ENCODE measurements at places on chromosomes 1 and 21.
A peak's percentile ranks its signal among the peaks of the same experiment; 100 is the strongest.

- no peak for DNase-seq
Measured at GRCh38 chr1:230759369-230760065, 12.3 kb downstream of the CAPN9 start.

DNA sequence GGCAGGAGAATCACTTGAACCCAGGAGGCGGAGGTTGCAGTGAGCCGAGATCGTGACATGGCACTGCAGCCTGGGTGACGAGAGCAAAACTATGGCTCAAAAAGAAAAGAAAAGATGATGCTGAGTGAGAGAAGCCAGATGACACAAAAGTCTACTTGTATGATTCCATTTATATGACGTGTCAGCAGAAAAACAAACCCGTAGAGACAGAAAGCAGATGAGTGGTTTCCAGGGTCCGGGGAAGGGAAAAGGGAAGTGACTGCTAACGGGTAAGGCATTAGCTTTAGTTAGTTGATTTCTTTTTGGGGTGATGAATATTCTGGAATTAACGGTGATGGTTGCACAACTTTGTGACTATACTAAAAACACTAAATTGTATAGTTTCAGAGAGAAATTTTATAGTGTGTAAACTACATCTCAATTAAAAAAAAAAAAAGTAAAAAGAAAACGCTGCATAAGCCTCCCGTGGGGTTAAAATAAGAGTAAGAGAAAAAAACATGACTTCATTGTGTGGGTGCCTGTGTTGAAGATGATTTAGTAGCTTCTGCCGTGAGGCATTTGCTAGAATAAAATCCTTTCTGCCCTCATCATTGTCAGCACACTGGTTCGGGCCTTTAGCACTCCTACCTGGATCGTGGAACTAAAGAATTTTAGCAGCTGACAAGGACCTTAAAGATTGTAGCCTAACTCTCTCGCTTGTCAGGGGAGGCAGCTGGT is 24.7 kb upstream of the ATP5PO start:
- peak; percentile 96 for DNase-seq

DNA sequence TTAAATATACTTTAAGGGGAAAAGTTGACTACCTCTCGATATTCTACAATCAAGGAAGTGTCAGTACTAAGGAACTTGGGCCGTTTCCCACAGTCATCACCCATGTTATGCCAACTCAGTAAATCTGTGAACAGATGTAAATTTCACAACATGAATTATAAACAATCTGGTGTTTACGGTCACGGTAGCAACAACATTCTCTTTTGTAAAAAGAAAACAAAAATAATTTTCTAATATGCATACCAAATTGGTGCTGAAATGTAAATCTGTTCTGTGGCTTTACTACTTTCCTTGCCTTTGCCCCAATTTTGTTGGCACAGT is 1.2 kb downstream of the SH3GLB1 start:
- DNase-seq, result no peak

DNA sequence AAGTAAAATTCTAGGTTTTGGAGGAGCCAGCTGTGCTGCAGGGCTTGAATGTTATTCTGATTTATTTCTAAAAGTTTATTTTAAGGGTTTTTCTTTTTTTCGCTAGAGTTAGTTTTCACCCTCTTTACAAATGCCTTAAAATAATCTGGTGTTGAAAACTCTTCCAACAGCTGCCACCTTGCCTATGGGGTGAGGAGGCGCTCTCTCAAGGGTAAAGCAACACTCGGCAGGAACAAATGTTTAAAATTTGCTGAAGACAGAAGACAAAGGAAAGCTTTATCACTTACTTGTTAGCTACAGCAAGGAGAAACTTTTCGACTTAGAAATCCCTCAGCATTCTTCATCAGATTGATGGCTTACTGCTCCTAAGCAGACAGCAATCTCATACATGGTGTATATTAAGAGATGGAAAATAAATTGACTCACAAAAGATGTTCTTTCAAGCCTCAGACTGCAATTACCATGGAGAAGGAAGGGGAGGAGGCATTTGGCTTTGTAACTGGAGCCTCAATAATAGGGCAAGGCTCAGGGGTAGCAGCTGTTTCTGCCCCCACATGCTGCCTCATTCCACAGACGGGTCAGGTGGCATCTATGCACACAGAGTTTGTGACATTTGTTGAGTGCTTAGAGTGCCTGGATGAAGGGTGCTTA is 79.8 kb upstream of the RALGPS2 start:
- DNase-seq, result peak; percentile 39

- DNase-seq, result peak; percentile 28
Measured at GRCh38 chr1:62530516-62531154, 66.7 kb upstream of the ANGPTL3 start.

- DNase-seq, result no peak
Measured at GRCh38 chr1:67401443-67401842, 28.8 kb downstream of the SERBP1 start.

- DNase-seq, result peak; percentile 98
Measured at GRCh38 chr1:150579110-150579944, at the start of gene MCL1. Gene MCL1, minus strand, starts transcription at chr1:150579610. Its CDS starts 80 bp downstream, at chr1:150579530.

DNA sequence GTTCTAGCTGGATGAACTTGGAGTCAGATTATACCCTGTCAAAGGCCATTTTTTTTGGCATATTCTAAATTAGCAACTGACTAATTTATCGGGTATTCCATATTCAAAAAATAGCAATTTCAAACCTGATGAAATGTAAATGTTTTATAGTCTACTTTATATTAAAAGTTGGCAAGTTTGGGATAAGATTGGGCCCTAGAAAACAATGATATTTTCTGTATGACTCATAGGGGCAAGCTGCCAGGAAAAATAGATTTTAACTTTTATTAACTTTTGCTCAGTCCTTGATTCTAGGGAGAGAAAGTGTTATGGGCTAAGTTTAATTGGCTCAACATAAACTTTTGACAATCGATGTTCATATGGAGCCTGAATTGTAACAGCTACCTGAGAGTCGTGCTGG is 576.9 kb upstream of the B3GALT2 start:
- DNase-seq, result peak; percentile 51

DNA sequence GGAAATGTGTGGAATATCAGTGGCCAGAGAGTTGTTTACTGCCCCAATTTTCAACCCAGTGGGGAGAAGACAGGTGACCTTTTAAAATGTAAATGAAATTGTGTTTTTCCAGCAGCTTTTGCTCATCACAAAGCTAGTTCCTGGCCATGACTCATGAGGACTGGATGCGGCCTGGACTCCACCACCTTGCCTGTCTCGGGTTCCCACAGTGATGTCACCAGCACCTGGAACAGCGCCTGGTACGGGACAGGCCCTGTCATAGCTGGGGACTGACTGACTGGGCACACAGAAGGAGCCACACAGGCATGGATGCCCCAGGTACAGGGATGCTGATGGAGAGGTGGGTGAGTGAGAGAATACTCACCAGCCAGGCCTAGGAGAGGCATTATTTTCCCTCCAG is 277.1 kb downstream of the AJAP1 start:
- no peak for DNase-seq

- peak; percentile 71 for DNase-seq
Measured at GRCh38 chr1:241706967-241707366, 54.9 kb downstream of the WDR64 start.

DNA sequence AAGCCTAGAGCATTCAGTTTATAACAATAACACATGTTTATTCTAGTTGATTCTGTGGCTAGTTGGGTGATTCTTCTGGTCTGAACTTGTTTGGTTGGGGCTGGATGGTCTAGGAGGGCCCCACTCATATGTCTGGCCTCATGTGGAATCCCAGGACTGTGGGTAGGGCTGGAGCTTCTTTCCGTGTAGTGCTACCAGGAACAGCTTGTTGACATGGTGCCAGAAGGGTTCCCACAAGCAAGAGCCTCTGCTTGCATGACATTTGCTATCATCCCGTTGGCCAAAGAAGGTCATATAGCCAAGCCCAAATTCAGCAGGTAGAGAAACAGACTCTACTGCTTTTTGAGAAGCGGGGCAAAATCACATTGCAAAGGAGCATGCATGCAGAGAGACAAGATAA is 67.6 kb upstream of the PPP2R5A start:
- DNase-seq, result no peak

DNA sequence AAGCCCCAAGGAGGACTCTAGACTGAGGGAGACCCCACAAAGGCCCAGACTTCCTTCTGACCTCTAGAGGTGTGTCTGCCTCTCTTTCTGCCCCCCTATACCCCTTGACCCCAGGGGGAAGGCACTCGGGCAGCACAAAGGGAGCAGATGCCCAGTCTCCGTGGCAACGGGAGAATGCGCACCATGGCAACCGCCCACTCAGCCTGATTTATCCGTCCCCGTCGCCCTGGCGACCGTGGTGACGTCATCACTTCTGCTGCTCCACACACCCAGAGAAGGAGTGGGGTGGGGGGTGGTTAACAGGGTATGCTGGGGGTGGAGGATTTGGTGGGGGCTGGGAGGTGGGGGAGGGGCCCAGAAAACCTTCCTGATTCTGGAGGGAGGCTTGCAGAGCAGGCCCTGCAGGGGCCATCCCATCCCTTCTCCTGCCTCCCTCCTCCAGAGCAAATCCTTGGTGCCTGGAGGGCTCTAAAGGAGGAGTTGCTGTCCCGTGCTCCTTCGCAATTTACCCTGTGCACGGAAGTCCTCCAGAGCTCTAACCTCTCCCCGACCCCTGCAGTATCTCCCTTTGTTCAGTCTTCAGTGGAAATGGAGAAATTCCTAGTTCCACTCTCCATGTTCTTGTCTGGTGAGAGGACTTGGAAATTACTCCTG is 6.3 kb downstream of the CELF3 start:
- peak; percentile 56 for DNase-seq

- DNase-seq, result no peak
Measured at GRCh38 chr1:163188947-163189346, 13.8 kb downstream of the RGS5 start.

- DNase-seq, result peak; percentile 36
Measured at GRCh38 chr1:116966791-116967190, 34.8 kb upstream of the CD101 start.

DNA sequence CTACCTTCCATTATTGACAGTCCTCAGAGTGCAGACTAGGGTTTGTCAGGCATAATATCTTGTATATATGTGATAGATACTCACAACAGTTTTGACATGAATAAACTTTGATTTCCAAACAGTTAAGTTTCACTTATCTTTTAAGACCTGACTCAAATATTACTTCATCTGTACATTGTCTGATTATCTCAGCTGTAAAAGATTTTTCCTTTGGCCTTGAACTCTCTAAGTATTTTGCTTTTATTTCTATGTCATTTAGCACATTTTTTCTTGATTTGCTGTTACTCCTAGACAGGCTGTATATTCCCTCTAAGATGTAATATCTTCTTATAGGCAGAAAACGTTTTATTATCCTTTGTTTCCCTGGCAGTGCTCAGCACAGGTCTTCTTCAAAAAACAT is 65.6 kb upstream of the DMRTA2 start:
- no peak for DNase-seq

- DNase-seq, result no peak
Measured at GRCh38 chr1:208500375-208500774, 256.2 kb upstream of the PLXNA2 start.

DNA sequence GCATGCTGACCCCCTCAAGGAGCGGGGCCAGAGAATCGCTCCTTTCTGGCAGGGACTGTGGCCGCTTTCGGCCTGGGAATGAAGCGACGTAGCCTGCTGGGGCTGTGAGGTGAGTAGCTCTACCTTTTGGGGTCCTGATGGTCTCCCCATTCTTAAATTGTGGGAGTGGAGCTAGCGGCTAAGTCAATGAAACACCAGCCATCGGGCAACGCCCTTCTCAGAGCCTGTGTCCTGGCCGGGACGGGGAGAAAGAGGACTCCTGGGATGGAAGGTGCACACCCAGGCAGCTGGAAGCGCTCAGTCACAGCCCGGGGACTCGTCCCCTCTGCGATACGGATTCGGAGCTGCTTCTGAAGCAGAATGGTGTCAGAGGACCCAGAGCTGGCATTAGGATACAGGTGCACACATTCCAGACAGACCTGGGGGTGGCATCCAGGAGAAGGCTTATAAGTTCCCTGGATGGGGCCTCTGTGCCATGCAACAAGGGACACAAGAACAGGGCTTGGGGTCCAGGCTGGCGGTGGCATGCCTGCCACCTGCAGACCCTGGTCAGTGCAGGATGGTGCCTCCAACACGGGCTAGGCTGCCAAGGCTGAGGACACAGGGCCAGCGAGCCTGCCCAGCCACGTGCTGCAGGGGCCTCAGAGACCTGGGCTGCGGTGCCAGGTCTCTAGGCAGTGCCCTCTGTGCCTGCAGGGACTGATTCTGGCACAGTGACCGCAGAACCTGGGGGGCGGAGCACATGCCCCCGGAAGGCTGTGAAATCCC is 945 bp upstream of the WNT9A start:
- DNase-seq, result no peak

DNA sequence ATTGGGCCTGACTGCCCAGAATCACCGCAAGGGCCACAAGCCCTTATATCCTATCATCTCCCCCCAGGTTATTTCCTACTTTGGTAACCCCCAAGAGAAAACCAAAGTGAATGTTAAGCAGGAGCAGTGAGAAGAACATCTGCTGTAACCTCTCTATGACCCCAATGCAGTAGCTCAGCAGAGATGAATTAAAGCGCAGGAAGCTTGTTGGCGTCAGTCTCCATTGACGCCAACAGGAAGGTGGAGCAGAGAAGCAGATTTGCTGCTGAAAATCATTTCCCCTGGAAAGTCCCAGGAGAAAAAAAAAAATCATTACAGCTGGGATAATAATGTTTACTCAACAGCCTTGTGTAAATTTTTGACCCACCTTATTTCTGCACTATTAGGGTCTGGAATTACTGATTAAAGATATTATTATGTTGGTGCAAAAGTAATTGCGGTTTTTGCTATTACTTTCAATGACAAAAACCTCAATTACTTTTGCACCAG is 33.2 kb upstream of the FAM163A start:
- peak; percentile 48 for DNase-seq

DNA sequence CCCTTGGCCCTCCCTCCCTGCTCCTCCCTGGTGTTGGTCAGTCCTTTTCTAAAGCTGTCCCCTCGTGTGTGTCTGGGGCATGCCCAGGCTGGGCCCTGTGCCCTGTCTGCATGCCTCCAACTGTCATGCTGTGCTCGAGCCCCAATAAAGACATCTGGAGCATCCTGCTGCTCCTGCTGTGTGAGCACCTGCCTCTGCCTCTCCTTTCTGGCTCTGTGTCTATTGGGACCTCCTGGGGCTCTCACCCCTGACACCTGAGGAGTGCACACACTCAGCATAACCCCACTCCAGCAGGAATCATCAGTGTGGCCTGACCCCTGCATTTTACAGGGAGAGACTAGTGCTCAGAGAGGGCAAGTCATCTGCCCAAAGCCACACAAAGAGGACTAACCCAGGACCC is 23.7 kb downstream of the KCNC4 start:
- DNase-seq, result no peak

DNA sequence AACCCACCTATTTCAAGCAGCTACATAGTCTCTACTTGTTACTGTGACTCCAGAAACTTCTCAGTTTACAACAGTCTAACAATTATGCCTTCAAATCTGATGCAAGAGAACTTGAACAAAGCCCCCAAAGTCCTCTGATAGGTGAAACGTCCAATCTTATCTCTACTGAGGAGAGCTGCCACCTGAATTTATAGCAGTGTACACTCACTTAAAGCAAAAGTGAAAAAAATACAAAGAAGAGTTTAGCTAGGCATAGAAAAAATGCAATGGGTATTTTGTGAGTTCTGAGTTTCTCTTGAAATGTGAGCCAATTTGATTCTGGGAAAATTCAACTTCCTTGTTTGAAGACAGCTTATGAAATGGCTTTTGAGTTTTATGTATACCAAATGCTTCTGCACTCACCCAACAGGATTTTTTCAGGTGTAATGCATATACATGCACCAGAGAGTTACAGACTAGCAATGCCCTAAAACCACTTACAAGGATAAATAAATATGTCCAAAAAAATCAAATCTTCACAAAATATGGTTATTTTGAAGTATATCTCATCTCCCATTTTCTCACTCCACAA is 17.8 kb upstream of the CLIC6 start:
- DNase-seq, result no peak

GRCh38 chr1:212098310-212098709 is 62.8 kb downstream of the DTL start:
- no peak for DNase-seq

All from fibroblast of skin of right biceps (primary cell).